ENCODE measurements at places on chromosomes 16 and 17. TPM values are rescaled to one million over a fixed set of nuclear protein-coding genes. Genes with fewer than 3 reads are reported as not detected.

- H3K27ac ChIP-seq: peak overlapping the region; percentile 59
- peaks cover 10% of the 10 kb centered on the region for H3K36me3 ChIP-seq
- no peak overlapping the region for H3K4me3 ChIP-seq
- no peak for DNase-seq
- no peaks in the 10 kb centered on the region for H3K27me3 ChIP-seq
- peaks cover 34% of the 10 kb centered on the region for H3K4me1 ChIP-seq
These were observed 15.9 kb upstream of the SLC12A3 start for GRCh38 chr16:56848955-56849689.

- H3K36me3 ChIP-seq: peaks cover 53% of the 10 kb centered on the region
- no peak overlapping the region for H3K4me3 ChIP-seq
- H3K27me3 ChIP-seq: no peaks in the 10 kb centered on the region
- no peak for DNase-seq
- H3K27ac ChIP-seq: peak overlapping the region; percentile 69
These were observed 3.3 kb downstream of the TRPV2 start for GRCh38 chr17:16418685-16419068.

- H3K27me3 ChIP-seq: peaks cover 4% of the 10 kb centered on the region
- no peak overlapping the region for H3K4me3 ChIP-seq
- no peak overlapping the region for H3K27ac ChIP-seq
- H3K36me3 ChIP-seq: no peaks in the 10 kb centered on the region
- H3K4me1 ChIP-seq: no peaks in the 10 kb centered on the region
These were observed 95.6 kb downstream of the SALL1 start for GRCh38 chr16:51055434-51055833.

Gene GNAO1
- 1.8 TPM for total RNA-seq

Gene AANAT
- not detected for total RNA-seq

GRCh38 chr17:74080656-74081582 is 122.6 kb upstream of the RPL38 start:
- no peak overlapping the region for H3K4me3 ChIP-seq
- peaks cover 19% of the 10 kb centered on the region for H3K27me3 ChIP-seq
- DNase-seq: no peak

DNA sequence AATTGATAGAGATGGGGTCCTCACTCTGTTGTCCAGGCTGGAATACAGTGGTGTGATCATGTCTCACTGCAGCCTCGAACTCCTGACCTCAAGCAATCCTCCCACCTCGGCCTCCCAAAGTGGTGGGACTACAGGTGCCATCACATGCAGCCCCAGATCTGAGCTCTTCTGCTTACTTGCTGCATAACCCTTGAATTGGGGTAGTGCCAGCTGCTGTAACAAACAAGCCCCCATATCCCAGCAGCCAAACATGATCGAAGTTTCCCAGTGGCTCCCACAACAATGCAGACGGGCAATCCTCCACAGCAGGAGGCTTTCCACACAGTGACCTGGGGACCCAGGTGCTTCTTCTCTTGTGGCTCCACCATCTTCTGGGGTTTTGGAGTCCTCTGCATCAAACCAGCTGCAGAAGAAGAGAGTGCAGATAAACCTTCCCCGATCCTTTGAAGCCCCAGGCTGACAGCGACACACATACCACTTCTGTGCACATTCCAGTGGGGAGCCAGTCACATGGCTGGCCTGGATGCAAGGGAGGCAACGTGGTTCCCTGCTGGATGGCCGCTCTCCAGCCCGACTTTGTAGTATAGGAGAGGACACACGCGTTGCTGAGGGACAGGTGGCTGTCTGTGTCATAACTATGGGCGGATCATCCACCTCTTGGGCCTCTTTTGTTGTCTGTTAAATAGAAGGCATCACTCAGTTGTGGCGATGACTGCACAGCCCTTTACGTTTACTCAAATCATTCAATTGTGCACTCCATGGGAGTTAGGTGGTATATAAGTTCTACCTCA is 16.7 kb downstream of the SBK1 start:
- H3K27ac ChIP-seq: no peak overlapping the region
- H3K4me1 ChIP-seq: no peaks in the 10 kb centered on the region
- no peak overlapping the region for H3K4me3 ChIP-seq
- no peak for DNase-seq

GRCh38 chr16:28149011-28149888 is 62.5 kb downstream of the XPO6 start:
- H3K4me3 ChIP-seq: no peak overlapping the region
- no peak for DNase-seq
- H3K27ac ChIP-seq: no peak overlapping the region

Gene DLX3
- 0.38 TPM for total RNA-seq

DNA sequence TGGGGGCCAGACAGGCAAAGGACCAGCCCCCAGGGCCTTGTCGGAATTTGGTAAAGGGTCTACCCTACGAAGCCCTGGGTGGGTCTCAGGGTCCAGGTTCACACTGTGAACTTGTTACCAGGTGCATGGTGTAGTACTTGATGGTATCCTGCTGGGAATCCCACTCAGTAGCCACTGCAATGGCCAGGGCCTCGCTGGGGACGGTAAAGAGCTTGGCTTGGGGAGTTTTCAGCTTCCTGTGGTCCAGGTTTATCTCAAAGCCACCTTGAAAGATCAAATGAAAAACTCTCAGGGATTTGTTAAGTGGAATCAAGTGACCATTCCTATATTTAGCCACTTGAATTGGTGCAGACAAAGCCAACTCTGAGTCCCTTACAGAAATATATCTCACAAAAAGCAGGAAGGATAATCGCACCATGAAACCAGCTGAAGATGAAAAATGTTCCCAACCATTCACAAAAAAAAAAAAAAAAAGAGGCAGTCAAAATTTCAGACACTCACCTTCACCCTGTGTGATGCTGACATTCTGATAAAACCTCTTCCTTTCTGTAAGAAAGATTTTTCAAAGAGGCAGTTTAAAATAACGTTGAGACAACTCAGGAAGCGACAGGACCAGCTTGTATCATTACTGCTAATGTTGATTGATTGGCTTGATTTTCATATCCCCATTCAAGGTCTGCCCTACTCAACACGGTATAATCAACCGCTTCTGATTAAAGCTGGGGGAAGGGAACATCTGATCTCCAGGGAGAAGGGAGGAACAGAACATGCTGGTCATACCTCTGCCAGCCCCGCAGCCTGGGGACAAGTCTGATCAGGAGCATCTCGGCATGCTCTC is 10.6 kb downstream of the ATPAF2 start:
- H3K36me3 ChIP-seq: peaks cover 25% of the 10 kb centered on the region
- peaks cover 9% of the 10 kb centered on the region for H3K4me1 ChIP-seq
- no peak overlapping the region for H3K27ac ChIP-seq
- DNase-seq: no peak
- H3K27me3 ChIP-seq: no peaks in the 10 kb centered on the region
- H3K4me3 ChIP-seq: no peak overlapping the region

Data from lower lobe of right lung (tissue), 2 donors.